ENCODE measurements at places on chromosomes 2 and 18.

DNA sequence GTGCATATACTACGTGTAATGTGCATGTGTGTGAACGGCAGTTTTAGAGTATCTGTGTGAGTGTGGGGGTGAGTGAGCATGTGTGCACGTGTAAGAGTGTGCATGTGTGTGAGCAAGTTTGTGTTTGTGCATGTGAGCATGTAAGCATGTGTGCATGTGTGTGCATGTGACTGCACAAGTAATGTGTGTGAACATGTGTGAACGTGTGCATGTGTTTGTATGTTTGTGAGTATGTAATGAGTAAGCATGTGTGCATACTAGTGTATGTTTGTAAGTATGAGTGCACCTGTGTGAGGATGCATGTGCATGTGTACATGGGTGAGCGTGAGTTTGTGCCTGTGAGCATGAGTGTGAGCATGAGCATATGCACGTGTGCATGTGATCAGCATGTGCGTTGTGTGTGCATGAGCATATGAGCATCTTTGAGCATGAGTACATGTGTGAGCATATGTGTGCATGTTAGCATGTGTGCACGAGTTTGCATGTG is 90.7 kb downstream of the ZNF516 start:
- no peak for DNase-seq

DNA sequence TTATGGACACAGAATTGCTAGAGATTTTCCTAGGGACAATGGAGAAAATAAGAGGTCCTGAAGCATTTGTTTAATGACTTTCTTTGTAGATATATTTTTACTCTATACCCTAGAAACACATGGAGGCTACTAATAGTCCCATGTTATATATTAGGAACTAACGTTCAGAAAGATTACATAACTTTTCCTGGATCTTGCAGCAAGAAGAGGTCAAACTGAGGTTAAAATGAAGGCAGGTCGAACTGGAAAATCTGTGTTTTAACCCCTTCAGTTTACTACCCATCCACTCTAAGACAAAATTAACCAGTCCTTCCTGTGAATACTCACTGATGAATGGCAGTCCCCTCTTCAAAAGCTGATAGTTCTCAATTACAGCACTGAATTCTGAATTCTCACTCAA is 1415.8 kb upstream of the CELF4 start:
- DNase-seq = no peak

DNA sequence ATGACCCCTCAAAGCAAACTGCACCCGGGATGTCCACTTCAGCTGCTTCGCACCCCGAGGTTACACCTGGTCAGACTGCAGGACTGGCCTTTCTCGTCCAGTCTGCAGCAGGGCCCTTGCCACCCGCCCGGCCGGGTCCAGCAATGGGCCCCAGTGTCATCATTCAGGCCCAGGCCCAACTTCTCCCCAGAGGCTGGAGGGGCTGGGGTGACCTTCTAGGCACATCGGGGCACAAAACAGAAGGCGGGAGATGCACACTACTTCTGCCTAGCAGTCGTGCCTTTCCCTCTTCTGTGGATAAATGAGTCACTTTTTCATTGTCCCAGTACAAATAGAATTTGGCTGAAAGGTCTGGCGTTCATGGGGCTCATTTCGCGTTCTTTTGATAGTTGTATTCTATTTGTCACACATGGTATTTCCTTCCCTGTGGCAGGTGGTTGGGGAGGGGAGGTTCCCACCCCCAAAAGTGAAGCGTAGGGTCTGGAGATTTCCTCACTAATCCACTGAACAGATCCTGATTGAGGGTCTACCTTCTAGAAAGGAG is 56.9 kb upstream of the ID2 start:
- DNase-seq = no peak

GRCh38 chr18:76657911-76658470 is 162.9 kb upstream of the ZNF516 start:
- DNase-seq = no peak

DNA sequence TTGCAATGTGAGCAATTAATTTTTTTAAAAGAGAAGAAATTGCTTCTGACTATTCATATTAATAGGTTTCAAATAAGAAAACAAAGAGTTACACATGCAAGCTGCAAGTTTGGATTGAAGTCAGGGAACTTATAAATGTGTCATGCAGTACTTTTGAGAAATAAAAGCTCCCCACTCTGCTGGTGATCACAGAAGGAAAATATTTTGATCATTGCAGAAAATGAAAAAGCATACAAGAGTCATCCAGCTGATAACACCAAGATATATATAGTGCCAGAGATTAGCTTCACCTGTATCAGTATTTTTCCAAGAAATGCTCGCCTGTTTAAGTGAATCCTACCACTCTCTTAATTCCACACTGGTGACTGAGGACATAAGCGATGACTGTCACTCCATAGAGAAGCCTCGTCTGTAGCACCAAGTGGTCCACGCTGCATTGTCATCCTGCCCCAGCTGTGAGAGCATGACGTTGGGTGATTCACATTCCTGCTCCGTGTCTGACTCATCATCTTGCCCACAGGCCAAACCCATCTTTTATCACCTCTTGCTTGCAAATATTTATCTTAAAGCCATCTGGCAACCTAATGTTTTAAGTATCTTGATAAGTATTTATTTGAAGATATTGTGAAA is 178.0 kb downstream of the ASXL3 start:
- no peak for DNase-seq

DNA sequence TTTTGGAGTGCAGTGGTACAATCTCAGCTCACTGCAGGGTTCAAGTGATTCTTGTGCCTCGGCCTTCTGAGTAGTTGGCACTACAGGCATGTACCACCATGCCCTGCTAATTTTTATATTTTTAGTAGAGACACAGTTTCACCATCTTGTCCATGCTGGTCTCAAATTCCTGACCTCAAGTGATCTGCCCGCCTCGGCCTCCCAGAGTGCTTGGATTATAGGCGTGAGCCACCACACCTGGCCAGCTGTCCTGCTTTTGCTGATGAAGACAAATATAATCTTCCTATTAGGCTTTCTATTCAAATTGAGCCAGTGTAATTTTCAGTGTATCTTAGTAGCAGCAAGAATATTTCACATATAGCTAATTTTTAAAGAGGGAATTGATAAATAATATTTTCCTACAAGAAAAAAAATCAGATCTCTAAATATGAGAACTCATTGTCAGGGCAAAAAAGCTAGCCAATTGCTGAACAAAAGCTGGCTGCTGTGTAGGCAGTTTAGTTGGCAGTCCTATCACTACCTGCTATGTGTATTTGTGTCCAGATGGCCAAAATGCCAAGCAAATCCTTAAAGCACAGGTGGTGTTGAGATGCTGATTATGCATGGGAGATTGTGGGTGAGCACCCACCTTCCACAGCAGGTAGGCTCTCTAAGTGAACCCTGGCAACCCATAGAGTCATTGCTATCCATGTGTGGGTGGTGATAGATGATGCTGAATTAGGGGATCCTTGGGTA is 60.8 kb upstream of the STAM2 start:
- DNase-seq = no peak

GRCh38 chr18:12851716-12852115 is 32.3 kb downstream of the PTPN2 start:
- no peak for DNase-seq

DNA sequence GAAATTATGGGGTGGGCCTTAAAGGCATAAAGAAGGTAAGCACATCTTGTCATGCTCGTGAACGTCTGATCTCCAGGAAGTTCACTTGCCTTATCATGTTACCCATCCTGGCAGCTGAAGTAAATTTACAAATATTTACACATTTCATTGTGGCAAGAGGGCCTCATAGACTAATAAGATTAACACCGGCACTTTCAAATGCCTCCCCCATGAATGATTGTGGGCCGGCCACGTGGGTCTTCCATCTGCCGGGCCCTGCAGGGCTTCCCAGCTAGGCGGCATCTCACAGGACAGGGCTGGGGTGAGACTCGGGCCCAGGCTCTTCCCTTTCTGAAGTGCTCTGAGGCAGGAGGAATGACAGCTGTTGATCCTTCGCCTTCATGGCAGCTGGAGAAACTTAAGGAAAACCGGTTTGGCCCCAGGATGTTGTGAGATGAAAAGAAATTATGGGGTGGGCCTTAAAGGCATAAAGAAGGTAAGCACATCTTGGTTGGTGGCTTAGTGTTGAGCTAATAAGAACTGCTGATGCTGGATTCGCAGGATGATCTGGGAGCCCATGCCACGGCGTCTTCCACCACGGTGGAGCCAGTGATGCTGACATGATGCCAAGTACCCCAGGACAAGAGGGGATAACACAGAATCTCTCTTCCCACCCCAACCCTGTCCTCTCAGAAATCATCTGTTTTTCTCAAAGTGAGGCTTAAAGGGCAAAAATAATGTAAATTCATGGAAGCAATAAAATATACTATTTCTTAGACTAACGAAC is 176.3 kb downstream of the SEPTIN10 start:
- DNase-seq = no peak

- no peak for DNase-seq
These were observed 1.4 kb upstream of the SF3B6 start for GRCh38 chr2:24077535-24077877.

DNA sequence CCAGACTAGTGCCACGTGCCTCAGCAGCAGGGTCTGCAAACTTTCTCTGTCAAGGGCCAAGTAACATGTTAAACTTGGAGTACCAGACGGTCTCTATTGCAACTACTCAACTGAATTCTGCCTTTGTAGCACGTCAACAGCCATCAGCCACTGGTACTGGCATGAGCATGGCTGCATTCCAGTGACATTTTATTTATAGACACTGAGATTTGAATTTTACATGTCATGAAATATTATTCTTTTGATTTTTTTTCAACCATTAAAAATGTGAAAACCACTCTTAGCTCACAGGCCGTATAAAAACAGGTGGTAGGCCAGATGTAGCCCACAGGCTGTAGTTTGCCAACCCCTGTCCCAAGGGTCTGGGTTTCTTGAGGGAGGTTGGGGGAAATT is 199.7 kb downstream of the TPGS2 start:
- no peak for DNase-seq

DNA sequence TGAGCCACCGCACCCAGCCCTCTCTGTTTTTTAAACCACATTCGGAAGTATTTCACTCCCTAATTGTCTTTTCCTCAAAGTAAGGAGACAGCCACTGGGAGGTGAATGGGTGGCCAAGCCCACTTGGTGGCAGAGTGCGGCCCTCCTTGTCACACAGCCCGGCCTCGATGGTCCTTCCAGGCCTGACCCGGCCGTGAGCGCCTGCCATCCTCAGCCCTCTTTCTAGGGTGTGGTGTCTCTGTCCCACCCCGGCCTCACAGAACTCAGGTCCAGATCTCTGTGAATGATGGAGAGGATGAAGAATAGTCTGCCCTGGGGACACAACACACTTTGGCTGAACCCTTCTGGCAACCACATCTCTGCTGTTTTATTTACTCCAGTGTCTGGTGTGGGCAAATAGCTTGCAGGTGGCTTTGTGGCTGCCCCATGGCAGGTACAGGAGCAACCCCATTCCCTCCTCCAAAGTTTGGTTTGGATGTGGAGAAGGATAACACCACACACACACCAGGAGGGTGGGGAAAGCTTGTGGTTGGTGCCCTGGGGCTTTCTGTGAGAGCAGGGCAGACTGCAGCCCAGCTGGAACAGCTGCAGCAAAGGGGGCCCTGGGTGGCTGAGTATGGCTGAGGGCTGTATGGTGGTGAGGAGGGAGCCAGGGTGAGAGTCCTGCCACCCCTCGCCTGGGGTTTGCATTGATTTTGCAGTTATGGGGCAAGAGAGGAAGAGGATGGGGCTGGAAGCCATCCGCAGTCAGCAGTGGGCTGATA is 88.6 kb downstream of the FAM168B start:
- no peak for DNase-seq
